ENCODE measurements at places on chromosomes 11 and 22.
A peak's percentile ranks its signal among the peaks of the same experiment; 100 is the strongest.

- no peak for DNase-seq
Measured at GRCh38 chr11:36110668-36111410, 167.0 kb downstream of the LDLRAD3 start.

DNA sequence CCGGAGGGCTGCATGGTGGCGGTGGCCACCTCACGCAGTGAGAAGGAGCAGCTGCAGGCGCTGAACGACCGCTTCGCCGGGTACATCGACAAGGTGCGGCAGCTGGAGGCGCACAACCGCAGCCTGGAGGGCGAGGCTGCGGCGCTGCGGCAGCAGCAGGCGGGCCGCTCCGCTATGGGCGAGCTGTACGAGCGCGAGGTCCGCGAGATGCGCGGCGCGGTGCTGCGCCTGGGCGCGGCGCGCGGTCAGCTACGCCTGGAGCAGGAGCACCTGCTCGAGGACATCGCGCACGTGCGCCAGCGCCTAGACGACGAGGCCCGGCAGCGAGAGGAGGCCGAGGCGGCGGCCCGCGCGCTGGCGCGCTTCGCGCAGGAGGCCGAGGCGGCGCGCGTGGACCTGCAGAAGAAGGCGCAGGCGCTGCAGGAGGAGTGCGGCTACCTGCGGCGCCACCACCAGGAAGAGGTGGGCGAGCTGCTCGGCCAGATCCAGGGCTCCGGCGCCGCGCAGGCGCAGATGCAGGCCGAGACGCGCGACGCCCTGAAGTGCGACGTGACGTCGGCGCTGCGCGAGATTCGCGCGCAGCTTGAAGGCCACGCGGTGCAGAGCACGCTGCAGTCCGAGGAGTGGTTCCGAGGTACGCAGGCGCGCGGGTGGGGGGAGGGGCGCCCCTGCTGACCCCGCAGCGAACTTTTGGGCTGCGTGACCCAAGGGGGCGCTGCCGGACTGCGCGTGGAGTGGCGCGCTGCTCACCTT is 670 bp downstream of the NEFH start:
- no peak for DNase-seq

GRCh38 chr22:23064381-23065068 is 5.8 kb upstream of the GNAZ start:
- no peak for DNase-seq

DNA sequence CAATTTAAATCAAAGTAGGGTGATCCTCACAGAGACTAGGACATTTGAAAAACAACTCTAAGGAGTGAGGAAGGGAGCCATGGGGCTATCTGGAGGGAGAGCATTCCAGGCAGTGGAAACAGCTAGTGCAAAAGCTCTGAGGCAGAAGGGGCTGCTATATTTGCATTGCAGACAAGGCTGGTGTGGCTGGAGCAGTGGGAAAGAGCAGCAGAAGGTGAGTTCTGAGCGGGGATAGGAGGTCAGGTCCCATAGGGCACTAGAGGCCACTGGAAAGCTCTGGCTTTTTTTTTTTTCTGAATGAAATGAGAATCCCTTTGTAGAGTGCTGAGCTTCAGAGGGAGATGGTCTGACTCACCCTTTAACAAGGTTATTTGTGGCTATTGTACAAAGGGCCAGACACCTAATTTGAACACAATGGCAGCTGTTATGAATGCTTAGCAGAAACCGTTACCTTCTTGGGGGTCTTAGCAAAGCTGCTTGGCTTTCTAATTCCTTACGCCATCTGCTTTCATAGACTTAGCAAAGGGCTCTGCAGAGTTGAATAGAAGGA is 291.6 kb downstream of the BUD13 start:
- DNase-seq, result no peak

DNA sequence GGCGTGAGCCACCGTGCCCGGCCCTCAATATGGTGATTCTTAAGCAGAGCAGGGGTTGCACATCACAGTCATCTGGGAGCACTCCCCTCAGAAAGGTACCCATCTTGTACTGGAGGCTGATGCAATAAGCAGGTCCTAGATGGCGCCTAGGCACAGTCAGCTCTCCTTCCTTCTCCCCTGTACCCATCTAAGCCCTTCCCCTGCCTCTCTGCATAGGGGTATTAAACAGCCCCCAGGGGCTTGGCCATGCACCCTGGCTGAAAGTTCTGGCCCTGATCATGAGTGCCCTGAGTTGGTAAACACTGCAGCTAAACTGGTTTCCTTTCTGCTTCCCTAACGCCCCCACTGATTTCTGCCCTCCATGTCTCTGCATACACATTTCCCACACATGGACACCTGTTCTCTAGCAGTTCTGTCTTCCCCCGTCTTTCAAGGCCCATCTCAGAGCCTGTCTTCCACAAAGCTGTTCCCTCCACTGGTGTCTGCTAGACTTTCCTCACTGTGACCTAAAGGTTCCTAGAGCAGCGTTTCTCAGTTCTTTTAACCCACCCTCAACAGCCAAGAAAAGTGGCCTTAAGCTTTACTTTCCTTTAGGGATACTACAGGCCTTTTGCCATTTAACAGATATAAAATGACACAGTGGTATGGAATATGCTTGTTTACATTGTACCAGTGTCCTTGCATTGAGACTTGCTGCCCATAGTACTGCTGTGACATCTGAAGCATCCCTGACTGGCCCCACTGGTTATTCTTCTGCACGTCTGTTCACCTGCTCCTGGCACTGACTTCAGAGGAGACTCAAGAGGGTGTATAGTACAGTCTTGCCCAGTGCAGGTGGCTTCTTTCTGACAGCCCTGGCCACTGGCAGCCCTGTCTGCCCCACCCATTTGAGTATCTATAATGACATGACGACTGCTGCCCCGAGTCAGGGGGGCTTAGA is 15.6 kb downstream of the UBE2L3 start:
- no peak for DNase-seq

- no peak for DNase-seq
Measured at GRCh38 chr22:48347311-48347710, 1480.4 kb downstream of the BRD1 start.

DNA sequence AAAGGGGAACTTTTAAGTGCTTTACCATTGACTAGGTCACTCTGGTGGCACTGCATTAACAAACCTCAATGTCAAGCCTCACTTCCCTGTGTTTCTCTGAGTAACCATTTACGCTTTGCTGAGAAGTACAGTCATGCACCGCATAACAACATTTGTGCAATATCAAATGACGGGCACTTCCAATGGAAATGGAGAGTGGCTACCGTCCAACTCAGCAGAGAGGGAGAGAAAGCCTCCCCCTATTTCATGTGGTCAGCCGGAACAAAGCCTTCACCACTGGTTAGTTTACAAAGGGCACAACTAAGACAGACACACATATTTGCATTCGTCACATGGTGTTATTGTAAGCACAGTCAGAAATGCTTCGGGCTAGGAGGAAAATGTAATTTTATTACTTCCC is 117.3 kb downstream of the RASSF10 start:
- DNase-seq, result no peak

DNA sequence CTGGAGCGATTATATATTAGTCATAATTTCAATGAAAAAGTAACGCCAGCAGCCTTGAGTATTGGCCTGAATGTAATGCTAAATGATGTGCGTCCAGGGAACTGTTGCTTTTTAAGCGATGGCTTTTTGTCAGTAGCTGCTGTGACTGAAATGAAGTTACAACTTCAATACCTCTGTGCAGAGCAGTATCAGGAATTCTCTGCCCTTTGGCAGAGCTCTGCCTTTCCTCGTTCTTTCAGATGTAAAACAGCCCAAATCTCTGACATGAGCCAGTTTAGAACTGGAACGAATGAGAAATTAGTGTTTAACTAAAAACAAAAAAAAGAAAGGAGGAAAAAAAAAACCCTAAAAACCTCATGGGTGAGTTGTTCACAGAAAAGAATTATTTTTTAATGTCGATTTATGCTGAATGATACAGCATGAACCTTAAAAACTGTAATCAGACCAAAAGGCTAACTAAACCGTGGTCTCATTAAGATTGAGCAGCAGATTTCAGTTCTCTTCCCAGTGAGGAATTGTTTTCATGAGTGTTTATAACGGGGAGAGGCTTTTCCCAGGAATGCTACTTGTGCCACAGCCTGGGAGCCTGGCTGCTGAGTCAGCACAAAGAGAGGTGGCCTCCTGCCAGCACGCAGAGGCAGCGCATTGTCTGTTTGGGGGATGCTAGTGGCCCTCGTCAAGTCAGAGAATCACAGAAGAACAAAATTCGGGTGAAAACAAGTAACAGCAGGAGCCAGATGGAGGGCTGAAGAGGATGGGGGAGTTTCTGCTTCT is 146.2 kb upstream of the RASSF10 start:
- DNase-seq, result no peak

- DNase-seq, result peak; percentile 60
Measured at GRCh38 chr22:39446239-39446721, 10.5 kb upstream of the MGAT3 start.

DNA sequence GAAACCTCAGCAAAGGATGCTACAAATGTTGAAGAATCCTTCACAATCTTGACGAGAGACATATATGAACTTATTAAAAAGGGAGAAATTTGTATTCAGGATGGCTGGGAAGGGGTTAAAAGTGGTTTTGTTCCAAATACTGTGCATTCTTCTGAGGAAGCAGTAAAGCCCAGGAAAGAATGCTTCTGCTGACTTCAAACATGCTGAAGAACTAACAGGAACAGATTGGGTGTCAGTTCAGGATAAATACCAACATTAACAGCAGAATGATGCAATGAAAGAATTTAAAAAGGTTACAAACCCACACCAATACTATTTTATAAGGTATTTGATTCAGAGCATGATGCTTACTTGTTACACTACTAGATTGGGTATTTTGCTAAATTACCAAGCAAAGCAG is 33.9 kb downstream of the RAB39A start:
- DNase-seq, result no peak

- no peak for DNase-seq
Measured at GRCh38 chr22:21632931-21633330, 371 bp downstream of the CCDC116 start.

- no peak for DNase-seq
Measured at GRCh38 chr11:115579181-115579825, 75.1 kb upstream of the CADM1 start.

GRCh38 chr11:4682623-4683419 is 14.8 kb downstream of the OR51E2 start:
- no peak for DNase-seq

- DNase-seq, result no peak
Measured at GRCh38 chr11:77665240-77665965, 27.8 kb upstream of the CLNS1A start.

- no peak for DNase-seq
Measured at GRCh38 chr11:35332524-35332923, 86.8 kb downstream of the SLC1A2 start.

DNA sequence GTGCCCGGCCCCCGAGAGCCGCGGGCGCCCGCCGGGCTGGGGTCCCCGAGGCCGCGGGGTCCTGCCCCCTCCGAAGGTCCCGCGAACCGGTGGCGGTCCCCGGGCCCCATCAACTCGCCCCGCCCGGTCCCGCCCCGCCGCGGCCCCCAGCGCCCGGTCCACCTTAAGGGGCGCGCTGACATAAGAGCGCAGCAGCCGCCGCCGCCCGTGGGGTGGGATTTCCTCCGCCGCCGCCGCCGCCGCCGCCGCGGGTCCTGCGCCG is at the start of gene ZDHHC8:
Gene ZDHHC8 (plus strand): TSS at position 208 of the 262 bp plus-strand sequence. CDS start 144 bp downstream, outside the sequence.
- DNase-seq, result peak; percentile 66

- DNase-seq, result no peak
Measured at GRCh38 chr11:123454060-123454651, 24.1 kb downstream of the GRAMD1B start.

- no peak for DNase-seq
Measured at GRCh38 chr11:75931124-75931523, 116.1 kb downstream of the UVRAG start.

GRCh38 chr22:22369964-22370270 is 125.3 kb downstream of the VPREB1 start:
- no peak for DNase-seq

- DNase-seq, result no peak
Measured at GRCh38 chr11:70577258-70577603, 178.9 kb downstream of the CTTN start.

DNA sequence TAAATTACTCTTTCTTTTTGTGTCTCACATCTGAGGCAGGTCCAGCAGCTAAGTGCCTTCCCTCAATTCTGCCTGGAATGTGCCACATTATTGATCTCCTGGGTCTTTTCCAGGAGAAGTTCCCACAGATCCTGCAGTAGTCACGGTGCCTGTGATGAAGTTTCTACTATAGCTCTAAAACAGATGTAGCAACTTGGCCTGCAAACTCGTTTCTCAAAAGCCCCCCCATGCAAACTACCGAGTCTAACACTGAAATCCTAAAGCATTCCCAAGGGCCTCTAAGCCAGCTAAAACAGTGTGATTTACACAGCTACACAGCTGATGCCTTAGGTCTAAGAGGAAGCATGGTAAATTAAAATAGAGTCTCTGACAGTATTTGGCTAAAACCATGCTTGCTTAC is 54.3 kb downstream of the DDI1 start:
- no peak for DNase-seq

GRCh38 chr11:12092714-12093113 is 17.7 kb upstream of the MICAL2 start:
- DNase-seq, result no peak

DNA sequence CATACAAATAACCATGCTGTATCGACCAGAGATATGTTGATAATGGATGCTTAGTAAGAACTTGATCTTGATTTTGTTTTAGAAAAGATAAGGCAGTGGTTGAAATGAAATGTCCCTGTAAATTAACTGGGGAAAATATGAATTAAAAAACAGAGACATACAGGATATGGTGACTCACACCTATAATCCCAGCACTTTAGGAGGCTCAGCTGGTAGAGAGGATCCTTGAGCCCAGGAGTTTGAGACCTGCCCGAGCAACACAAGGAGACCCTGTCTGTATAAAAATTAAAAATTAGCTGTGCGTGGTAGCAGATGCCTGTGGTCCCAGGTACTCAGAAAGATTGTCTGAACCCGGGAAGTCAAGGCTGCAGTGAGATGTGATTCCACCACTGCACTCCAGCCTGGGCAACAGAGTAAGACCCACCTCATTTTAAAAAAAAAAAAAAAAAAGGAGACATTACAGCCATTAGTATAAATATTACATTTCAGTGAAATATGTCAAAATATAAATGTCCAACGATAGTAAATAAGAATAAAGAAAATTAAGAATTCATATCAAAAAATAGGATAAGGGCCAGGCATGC is 4.6 kb downstream of the PICALM start:
- DNase-seq, result no peak

DNA sequence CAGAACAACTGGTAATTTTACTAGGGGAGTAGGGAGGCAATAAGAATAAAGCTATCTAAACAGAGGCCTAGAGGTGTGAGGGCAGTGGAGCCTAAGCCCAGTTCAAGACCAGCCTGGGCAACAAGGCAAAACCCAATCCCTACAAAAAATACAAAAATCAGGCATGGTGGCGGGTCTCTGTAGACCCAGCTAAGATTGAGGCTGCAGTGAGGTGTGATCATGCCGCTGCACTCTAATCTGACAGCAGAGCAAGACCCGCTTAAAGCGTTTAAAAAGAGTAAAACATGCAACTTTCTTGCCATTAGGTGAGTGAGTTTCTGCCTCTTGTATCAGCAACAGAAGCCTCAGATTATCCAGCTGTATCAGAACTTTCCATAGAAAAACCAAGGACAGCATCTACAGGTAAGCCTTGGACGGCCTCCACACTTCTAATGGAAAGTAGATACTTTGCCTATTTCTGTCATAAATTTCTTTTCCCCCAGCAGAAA is 12.1 kb downstream of the TAF1D start:
- DNase-seq, result no peak

Data from GM12891 (cell line).